LHCN-M2 (cell line): ENCODE measurements at places on chromosomes 3 and 15. TPM values are rescaled to one million over a fixed set of nuclear protein-coding genes. Genes with fewer than 3 reads are reported as not detected.

- DNase-seq: peak; percentile 83
Measured at GRCh38 chr15:35738370-35738769, 192.4 kb upstream of the DPH6 start.

GRCh38 chr3:188315553-188315952 lies 161.6 kb downstream of the LPP start:
- DNase-seq: peak; percentile 53

- DNase-seq: peak; percentile 65
Measured at GRCh38 chr3:132660052-132660810, at the start of gene UBA5. UBA5 (plus strand) TSS chr3:132660329; CDS start chr3:132660538, 209 bp downstream.

- no peak for DNase-seq
Measured at GRCh38 chr3:42495393-42495792, 7.0 kb upstream of the VIPR1 start.

DNA sequence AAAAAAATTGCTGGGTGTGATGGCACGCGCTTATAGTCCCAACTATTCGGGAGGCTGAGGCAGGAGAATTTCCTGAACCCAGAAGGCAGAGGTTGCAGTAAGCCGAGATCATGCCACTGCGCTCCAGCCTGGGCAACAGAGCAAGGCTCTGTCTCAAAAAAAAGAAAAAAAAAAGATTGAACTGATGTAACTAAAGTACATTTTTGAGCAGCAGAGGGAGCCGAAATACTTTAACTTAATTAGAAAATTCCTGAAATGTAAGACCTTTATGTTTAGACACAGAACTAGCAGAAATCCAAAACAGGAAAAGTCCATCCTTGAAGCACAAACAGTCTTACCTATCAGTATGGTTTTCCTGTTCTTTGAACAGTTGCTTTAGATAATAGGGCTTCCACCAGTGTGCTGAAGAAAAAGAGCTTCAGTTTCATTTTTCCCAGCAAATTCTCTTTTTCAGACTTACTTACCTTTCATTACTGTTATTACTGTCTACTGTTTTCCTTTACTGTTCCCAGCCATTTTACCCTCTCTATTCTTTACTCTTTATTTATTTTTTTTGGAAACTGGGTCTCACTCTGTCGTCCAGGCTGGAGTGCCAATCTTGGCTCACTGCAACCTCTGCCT lies 33.4 kb upstream of the ZNF609 start:
- peak; percentile 39 for DNase-seq

DNA sequence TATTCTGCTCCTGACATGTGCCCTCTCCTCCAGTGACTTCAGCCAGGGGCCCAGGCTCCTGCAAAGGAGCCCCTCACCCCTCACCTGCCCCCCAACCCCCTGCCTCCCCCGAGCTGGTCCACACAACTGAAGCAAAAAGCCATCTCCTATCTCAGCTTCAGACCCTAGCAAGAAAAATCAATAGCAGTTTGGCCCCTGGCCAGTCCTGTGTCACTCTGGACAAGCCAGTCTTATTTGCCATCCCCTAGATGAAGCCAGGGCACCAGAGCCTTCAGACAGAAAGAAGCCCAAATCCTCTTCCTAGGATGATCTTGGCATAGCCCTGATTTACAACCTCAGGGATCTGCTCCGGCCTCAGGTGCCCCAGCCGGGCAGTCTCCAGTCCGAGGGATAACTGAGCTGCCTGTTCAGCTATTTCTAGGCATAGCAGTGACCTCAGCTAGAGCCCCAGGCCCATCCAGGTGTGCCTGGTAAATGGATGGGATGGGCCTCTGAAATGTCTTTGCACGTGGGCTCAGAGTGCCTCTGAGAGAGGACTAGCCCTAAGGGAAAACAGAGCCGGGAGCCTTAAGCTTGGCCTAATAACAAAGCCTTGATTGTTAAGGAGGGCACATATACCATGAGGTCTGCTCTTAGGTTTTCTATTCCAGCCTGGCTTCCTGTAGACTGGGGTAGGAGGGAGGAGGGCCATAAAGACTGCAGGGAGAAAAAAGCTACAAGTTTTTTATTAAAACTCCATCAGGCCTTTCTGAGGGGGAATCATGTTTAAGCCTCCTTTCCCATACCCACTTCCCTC lies 242.0 kb downstream of the SHQ1 start:
- DNase-seq: no peak

DNA sequence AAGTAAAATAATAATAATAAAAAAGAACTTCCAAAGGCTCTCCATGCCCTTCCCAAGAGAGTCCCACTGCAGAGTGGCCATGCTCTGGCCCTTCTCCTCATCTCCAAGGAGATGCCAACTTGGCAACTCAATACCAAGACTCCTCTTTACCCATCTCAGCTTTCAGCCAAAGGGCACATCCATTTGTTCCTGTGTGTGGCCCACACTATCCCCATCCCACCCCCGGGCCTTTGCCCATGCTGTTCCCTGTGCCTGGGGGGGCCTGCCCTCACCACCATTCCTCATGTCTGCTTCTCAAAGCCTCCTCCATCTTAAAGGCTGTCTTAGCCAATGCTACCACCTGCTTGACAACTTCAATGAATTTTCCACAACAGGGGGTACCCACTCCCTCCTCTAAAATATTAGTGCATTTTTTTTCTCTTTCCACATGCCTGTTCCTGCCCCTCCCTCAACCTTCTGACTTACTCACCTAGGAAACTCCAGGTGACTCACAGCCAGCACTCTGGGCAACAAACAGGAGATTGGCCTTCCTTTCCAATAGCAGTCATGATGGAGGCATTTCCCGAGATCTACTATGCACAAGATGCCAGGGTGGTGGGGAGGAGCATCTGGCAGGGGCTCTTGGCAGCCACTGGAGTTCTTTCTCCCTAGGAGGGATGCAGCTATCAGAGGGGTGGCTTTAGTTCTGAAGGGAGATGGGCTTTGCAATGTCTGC lies 109.4 kb upstream of the SMAD3 start:
- DNase-seq: peak; percentile 35

DNA sequence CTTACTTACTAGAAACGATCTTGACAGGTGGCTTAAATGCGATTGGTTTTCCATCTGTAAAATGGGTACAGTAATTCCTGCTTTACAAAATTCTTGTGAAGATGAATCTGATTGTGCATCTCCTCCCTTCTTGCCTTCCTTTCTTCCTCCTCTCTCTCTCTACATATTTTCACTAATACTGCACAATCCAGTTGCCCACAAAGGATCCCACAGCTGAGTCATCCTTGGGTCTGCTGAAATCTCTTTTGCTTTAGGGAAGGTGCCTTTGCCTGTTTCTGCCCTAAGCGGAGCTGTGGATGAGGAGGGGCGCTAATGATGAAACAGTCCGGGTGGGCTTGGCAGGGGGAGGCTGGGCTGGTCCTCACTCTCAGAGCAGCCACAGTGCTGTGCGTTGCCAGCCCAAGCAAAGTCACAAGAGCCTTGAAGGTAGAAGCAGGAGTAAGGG lies 46.1 kb downstream of the AMOTL2 start:
- DNase-seq: peak; percentile 96

RASGRF1 gene
- 1.4 and 5.7 TPM in 2 replicates for total RNA-seq

NCKIPSD gene
- 29.8 and 37.9 TPM in 2 replicates for total RNA-seq

U2SURP gene
- total RNA-seq: 61.5 and 63.9 TPM in 2 replicates

RFT1 gene
- 23.2 and 31.6 TPM in 2 replicates for total RNA-seq

DNA sequence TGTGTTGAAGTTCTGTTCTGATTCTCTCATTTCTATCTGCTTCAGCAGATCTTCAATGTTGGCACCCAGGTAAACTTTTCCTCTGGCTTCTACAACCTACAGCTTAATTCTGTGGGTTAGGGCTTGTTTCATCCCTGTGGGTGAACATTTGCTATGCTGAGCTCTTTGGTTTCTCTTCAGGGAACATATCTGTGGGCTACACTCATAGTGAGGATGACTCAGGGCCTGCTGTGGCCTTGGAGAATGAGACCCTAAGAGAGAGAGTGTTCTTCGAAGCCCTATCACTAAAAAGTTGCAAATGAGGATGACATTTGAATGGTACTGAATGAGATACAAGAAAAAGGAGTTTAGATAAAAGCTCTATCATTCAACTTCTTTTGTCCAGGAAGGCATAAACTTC lies 346.2 kb upstream of the CBLB start:
- peak; percentile 76 for DNase-seq

GRCh38 chr3:152096280-152096906 lies 172.3 kb upstream of the MBNL1 start:
- no peak for DNase-seq

DNA sequence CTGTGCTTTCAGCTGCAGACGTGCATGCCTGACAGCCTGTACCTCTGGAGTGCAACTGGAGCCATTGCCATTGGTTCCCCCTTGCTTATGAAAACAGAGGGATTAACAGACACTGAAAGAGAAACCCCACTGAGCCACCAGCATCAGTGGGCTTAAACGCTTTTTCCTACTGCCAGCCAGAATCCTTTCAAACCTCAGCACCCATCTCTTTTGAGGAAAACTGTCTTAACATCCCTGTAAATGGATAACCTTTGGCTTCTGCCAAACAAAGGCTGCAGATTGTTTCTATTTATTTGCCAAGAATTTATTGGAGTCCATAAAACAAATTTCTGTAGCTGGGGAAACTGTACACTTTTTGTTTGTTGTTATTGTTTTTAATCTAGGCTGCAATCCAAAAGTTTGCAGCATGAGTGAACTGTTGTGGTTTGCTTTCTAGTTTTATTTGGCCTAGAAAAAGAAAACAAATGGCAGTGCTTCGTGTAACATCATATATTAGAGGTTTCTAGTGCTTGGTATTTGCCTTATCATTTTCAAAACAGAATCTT lies 369.2 kb upstream of the IL12A start:
- peak; percentile 80 for DNase-seq

DNA sequence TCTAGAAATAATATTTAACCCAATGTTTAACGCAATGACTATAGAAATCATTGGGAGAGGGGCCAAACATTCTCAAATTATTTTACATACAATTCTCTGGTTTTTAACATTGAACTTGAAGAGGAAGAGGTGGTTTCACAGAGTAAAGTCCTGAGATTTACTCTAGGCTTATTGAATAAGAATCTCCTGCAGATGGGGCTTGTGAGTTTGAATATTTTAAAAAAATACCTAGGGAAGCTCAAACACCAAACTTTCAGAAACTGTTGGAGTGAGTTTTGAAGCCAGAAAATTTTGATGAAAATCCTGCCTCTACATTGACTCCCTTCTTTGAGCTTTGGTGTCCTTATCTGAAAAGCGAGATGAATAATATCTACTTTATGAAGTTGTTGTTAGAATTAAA lies 906.6 kb downstream of the TUSC7 start:
- DNase-seq: peak; percentile 4
